Fibroblast of villous mesenchyme (primary cell): ENCODE measurements at places on chromosomes 2 and 18.

- no peak for DNase-seq
These were observed 96.5 kb downstream of the ZNF532 start for GRCh38 chr18:58960946-58961722.

DNA sequence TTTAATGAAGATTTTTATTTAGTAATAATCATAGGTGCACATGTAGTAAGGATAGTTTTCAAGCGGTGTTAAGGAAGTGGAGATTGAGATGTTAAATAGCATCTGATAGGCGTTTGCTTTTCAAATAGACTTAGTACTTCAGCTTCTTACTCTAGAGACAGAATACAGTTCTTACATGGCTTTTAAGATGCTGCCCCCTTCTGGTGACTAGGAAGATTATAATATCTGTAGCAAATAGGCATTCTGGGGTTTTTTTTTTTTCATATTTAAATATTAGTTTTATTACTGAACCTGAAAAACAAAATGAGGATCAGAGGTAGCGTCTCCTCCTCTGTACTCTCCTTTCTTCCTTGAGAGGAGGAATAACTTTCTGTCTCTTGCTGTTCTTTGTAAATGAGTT lies 100.2 kb downstream of the AGAP1 start:
- peak; percentile 90 for DNase-seq

- no peak for DNase-seq
These were observed 9.1 kb downstream of the SMIM21 start for GRCh38 chr18:75418293-75419005.

DNA sequence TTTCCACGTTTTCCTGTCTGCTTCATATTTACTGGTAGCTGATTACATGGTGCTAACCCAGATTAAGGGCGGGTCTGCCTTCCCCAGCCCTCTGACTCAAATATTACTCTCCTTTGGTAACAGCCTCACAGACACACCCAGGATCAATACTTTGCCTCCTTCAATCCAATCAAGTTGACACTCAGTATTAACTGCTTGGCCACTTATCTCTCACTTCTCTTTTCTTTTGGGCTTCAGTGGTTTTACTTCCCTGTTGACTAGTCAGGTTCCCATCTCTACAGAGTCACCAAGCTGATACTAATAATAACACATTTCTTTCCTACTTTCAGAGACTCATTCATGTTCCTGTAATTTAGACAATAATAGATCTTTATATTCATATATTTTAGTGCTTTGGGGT lies 302.2 kb upstream of the MAP2 start:
- no peak for DNase-seq

DNA sequence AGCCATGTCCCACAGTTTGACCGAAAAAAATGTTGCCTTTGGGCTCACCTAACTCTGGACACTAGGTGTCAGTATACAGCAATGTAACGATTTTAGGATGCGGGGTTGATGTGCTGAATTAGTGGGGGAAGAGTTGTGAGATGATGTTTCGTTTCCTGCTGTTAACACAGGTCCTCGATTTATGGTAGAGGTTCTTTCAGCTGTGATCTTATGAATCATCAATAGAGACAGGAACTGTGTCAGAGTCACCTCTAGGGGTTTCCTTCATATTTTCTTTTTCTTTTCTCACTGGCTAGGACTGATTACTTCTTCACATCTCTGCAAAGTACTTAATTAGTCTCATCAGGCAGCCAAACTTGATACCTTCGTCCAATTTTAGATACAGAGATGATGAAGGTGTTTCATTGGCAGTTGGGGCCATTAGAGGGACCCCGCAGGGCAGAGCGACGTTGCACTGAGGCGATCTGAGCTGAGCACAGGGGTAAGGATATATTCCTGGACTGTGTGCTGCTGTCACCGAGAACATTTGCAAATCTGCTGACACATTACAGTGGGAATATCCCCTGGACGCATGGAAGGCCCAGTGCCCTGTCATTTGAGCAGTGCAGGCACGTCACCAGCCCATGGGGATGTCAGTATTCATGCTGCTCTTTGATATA lies 10.2 kb upstream of the MMADHC start:
- DNase-seq, result peak; percentile 90

DNA sequence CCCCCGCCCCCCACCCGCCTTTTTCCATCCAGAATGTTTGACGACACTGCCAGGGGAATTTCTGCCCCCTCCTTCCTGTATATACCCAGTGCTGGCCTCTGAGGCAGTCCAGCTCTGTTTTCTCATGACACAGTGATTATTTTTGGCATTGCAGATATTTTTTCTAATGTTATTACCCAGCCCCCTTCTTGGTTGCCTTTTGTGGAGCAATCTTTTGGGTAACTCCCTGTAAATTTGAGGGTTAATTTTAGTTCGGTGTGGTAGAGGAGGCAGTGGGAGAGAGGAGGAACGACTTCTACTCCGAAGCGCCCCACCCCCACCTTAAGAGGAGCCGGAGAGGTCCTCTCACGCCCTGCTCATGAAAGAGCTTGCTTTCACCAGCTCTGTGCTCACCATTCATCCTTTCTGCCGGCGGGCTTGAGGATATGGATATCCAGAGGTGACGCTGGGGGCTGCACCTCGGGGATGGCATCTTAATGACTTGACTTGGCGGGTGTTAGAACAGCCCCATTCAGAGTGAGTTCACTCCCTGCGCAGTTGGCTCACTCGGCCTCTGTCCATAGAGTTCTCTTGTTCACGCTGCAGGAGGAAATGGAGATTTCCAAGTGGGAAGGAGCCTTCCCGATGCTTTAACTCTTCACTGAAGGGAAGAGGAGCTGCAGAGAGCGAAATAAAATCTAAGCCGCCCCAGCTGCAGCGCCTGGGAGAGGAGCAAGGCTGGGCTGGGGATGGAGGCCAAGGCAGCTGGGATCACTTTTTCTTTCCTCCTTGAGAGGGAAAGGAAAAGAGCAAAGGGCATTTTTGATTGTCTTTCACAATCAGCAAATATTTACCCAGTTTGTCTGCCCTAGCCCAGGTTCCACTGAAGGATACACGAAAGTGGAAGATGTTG lies 38.4 kb downstream of the EPAS1 start:
- peak; percentile 80 for DNase-seq

DNA sequence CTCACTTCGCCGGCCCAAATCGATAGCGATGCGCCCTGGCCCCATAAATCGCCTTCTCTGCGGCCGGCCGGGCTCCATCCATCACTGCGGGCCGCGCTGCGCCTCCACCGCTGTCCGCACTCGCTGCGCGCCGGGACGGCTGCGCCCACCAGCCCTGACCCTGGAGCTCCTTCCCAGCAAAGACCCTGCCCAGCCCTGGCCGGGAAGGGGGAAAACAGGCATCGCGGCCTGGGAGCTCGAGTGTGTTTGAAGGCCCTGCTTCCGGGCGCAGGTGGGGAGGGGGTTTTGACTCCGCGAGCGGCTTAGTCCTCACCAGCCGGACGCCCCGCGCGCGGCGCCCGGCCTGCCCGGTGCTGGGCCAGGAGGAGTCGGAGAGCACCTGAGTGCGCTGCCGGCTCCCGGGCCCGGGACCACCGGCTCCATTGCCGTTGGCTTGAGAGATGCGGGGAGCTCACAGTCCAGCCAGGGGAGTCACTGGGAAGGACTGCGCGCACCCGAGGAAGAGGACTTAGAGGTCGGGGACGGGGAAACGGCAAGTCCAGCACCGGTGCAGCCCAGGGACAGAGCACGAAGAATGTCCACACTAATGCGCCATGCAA lies 1.1 kb downstream of the PAX8 start:
- DNase-seq, result no peak

DNA sequence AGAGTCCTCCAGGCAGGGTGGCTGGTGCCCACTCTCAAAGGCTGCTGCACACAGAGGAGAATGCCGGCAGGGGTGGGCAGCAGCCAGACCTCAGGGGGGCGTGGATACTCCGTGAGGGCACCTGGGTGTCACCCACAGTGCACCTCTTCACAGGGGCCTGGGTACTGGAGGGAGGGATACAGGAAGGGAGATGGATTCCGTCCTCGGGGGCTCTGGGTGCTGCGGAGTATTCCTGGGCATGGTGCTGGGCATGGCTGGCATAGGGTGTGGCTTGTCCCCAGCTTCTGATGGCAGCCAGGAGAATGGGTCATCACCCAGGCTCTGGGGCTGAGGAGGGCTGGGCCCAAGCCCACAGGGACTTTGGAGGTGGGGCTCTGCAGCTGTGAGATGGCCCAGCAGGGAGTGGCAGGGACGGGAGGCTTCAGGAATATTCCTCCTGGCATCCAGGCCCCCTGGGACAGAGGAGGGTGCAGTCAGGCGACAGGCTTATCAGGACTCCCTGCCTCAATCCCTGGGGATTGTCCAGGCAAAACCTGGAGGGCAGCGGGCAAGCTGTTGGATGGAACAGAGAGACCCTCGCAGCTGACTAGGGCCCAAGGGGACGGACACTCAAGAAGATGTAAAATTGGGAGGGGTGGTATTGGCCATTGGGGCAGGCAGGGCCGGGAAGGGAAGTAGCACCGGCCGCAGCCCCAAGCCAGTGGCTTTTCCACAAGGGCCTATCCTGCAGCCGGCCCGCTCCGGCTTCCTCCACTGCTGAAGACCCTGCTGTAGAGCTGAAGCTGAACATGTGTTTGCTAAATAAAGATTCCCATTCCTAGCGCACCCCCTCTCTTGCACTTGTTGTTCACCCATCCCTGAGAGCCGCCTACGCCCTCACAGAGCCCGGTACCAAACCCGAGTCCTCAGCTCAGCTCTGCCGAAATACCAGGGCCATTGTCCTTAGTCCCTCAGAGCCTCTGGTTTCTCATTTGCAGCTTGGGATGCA lies 5.7 kb upstream of the KLHL30 start:
- no peak for DNase-seq

DNA sequence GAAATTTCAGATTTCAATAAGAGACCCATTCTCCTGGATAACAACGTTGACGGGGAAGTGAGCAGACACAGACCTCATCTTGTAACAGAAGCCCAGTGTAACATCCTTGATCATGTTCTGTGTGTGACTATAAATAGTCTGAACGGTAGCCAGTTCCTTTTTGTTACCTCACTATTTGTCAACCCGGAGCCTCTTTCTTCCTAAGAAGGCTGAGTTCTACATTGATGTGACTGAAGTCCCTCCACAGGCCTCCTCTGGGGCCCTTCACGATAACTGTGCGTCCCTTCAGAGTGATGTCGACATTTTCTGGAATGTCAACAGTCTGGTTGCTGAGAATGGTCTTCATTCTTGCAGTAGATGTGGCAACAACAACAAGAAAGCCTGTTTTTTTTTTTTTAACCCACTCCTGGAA lies 6.3 kb upstream of the PLEKHM3 start:
- DNase-seq, result peak; percentile 87

GRCh38 chr2:242060212-242060835 lies 190.8 kb downstream of the RTP5 start:
- DNase-seq, result peak; percentile 68

GRCh38 chr2:155689791-155690190 lies 642.7 kb downstream of the NR4A2 start:
- no peak for DNase-seq

DNA sequence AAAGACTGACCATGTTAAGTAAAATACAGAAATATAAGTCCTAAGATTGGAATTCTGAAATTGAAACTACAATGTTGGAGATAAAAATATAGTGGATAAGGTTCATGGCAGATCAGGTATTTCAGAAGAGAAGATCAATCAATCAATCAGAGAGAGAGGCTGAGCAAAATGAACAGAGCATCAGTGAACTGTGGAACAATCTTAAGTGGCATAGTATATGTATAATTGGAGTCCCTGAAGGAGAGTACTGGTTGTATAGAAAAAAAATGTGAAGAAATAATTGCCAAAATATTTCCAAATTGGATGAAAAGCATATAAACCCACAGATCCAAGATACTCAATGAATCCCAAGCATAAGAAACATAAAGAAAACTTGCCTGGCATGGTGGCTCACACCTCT lies 35.0 kb downstream of the ASB18 start:
- no peak for DNase-seq

- no peak for DNase-seq
These were observed 249.2 kb downstream of the NAPG start for GRCh38 chr18:10775026-10775425.

GRCh38 chr2:24877646-24878045 lies 42.4 kb downstream of the ADCY3 start:
- no peak for DNase-seq

- DNase-seq, result peak; percentile 35
These were observed 179.8 kb upstream of the EPAS1 start for GRCh38 chr2:46117379-46117778.

- peak; percentile 6 for DNase-seq
These were observed 25.5 kb downstream of the LNPK start for GRCh38 chr2:175976391-175977157.

DNA sequence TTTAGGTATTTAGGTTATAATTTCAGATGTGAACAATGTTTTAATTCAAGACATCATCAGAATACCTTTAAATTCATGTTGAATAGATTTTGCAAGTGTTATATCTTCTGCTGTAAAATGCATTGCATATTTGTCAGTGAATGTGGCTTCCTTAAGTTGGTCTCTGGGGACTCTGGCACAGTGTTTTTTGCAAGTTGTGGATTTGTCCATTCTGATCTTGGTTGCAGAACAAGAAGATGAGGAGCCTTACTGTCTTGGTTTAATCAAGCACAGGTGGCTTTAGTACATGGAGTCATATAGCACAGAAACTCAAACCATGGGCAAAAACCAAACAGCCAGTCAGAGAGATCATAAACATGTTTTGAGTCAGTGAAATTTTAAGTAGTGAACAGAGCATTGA lies 135.7 kb downstream of the ARHGAP28 start:
- no peak for DNase-seq

- DNase-seq, result no peak
These were observed 12.3 kb upstream of the APOB start for GRCh38 chr2:21055879-21056790.
